ENCODE measurements at places on chromosomes 7 and 10.

GRCh38 chr7:142753366-142753765 is 4.1 kb downstream of the PRSS1 start:
- DNase-seq, result no peak

- no peak for DNase-seq
Observed at GRCh38 chr10:47145290-47145934, 154.6 kb upstream of the GDF10 start.

DNA sequence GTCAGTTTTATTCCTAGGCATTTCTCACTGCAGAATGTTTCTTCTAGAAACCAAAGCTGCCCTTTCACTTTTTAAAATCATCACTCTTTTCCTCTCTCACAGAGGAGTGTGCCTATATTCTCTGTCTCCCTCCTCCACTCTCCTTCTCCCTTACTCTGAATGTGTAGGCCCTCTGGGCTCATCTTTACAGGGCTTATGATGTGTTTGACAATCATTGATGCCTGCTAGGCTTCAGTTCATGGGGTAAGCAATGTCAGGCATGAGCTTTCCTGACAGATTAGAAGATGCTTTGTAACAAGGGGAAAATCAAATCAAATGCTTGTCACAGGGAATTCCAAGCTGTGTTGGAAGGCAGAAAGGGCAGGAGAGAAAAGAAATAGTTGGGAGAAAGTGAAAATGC is 742.9 kb downstream of the SORCS3 start:
- DNase-seq, result no peak

DNA sequence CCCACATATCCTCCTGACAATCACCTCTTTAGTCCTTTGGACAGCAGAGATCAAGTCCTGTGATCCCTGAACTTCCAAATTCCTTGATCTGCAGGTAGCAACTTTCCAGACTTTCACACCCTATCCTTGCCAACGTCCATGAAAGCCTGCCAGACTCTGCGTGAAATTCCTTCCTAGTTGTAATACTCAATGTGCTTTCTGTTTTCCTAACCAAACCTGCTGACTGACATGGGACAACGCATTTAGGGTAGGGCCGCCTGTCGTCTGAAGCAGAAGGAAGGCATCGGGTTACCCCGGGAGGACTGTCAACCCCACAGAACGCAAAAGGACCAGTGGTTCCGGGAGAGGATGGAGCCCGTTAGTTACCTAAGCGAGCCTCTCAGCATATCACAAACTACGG is 23.9 kb downstream of the ITGA8 start:
- no peak for DNase-seq

DNA sequence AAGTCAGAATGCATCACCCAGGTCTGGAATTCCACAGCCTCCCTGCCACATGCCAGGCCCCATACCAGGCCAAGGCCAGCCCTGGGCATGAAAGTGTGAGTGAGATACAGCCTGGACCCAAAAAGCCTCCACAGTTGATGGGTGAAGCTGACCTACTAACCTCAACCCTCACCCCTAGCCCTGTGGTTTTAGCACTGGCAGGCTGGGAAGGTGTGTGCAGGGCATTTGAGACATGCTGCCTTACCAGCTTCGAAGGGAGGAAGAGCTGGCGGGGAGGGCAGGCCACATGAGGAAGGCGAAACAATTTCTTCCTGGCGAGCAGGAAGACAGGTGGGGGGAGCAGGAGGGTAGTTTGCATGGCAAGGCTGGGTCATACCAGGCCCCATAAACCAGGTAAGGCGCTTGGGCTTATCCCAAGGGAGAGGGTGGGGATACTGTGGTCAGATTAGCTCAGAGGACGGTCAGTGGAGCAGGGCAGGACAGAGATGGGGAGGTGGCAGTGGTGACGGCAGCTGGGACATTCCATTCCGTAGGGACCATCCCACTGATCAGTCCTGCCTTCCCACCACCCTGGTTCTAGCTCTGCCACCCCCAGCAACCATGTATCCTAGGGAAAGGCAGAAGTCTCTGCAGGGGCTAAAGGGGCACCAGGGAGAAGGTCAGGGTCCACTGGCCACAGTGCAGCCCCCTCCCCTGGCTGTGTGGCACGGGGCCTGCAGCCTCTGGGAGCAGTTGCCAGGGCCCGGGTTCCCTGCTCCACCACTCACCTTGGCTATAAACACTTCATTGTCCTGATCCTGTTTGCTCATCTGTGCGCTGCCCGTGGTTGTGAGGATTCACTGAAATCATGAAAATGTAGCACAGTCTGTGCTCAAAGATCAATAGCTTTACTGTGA is 155.8 kb downstream of the NRF1 start:
- DNase-seq, result no peak

DNA sequence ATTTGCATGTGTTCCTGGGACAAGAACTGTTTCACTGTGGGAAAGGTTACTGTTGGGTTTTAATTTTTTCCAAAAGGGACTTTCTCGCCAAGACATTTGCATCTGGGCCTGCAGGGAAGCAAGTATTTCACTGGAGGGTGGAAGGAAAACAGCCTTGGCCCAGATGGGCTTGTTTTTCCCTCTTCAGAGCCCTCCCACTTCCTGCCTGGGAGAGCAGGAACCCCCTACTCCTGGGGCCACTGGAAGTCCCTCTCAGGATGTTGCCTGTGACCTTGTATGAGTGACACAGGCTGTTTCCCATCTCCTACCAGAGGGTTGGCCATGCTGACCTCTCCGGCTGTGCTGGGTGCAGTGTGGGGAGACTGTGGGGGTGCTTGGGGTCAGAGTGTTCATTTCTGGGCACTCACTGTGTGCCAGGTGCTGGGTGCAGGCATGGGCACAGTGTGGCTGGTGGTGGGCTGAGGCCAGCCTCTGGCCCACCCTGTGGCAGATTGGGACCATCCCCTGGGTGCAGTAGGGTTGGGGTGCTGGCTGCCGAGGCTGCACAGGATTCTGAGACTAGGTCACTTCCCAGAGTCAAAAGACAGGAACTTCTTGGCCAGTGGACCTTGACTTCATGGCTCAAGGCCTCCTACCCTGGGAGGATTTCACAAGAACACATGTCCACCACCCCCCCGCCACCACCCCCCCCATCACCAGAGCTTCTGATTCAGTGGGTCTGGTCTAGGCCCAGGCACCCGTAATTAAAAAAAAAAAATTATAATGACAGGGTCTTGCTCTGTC is 10.2 kb downstream of the TSPAN15 start:
- no peak for DNase-seq

- DNase-seq, result no peak
Observed at GRCh38 chr10:65550761-65551160, 1375.1 kb upstream of the LRRTM3 start.

GRCh38 chr7:6382817-6383216 is 64.9 kb downstream of the DAGLB start:
- no peak for DNase-seq

GRCh38 chr10:42997849-42998165 is 79.1 kb upstream of the RET start:
- no peak for DNase-seq

DNA sequence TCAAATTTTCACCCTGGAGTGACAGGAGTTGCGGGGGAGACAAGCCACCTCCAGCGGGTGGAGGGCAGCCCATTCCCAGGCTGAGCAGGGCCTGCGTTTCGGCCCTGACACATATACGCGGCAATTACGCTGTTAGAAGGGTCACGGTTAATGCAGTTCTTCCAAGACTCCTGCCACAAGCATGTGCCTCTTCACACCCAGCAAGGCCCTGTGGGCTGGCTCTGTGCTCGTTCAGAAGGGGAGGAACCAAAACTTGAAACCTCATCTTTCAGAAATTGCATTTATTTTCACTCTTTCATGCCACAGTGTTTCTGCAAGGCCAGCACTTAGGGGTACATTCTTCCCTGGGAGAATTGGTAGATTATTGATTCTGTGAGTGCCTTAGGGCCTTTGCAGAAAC is 24.7 kb downstream of the LRMDA start:
- DNase-seq, result no peak

DNA sequence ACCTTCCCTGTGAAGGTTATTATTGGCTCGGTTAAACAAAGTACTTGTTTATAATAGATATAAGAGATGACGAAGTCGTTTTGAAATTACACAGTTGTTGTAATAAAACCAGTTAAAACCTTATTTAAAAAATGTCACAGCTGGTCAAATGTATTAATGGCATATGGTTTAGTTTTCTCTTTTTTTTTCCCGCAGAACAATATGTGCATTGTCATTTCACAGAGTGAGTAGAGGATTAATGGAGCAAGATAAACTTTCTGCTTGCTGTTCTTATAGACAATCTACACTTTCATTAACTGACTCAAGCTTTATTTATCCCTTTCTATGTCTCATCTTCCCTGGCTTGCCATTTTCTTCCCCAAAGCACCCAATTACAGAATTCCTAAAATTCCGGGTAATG is 404.3 kb upstream of the NPVF start:
- DNase-seq, result no peak

GRCh38 chr7:98286701-98287485 is 5.4 kb downstream of the BRI3 start:
- no peak for DNase-seq

DNA sequence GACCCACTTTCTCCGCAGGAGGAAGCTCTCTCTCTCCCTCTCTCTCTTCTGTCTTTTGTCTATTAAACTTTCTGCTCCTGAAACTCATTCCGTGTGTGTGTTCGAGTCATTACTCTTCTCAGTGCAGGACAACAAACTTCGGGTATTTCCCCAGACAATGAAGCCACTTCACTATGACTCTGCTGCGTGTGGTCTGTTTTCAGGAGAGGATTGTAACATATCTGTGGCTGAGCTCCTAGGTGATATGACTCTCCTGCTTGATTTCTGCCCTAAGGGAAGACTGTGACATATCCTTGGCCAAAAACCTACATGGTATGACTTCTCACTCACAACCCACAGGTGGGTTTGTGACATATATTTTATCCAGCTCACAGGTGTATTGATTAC is 39.9 kb upstream of the ZNF107 start:
- DNase-seq, result no peak

Data from EL (cell line).